ENCODE measurements at places on chromosomes 5 and 9.

- DNase-seq: no peak
These were observed 41.3 kb downstream of the ZNF474 start for GRCh38 chr5:122170620-122171019.

DNA sequence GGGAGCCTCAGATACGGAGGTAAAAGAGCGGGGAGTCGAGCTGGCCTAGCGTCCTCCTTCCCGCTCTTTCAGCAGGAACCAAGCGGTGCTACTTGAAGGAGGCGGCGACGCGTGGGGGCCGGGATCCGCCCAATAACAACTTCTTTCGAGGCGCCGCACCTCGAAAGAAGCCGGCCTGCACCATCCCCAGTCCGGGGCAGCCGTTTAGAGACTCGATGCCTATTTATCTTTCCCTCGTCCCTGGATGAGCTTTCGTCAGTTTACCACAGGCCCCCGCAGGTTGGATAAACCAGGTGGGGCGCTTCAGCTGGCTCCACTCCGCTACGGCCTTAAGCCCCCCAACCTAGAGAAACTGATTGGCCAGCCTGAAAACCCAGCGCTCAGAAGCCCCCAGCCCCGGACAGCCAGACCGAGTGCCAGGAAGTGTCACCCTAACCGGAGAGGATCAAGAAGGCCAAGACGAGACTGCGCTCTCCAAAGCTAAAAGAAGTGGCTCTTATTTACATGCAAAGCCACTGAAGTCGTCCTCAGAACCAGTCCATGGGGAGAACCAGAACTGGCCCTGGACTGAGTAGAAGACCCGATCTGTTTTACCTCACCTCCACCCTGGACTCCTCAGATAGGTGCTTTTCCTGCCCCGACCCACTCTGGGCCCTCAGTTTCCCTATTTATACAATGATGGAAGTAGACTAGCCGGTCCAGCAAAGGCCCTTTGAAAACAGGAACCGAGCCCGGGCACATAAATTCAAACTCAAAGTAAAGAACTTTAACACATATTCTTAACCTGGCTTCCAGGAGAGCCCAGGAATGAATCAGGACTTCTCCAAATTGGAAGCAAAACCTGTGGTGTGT lies 1.4 kb downstream of the HAND1 start:
- no peak for DNase-seq

DNA sequence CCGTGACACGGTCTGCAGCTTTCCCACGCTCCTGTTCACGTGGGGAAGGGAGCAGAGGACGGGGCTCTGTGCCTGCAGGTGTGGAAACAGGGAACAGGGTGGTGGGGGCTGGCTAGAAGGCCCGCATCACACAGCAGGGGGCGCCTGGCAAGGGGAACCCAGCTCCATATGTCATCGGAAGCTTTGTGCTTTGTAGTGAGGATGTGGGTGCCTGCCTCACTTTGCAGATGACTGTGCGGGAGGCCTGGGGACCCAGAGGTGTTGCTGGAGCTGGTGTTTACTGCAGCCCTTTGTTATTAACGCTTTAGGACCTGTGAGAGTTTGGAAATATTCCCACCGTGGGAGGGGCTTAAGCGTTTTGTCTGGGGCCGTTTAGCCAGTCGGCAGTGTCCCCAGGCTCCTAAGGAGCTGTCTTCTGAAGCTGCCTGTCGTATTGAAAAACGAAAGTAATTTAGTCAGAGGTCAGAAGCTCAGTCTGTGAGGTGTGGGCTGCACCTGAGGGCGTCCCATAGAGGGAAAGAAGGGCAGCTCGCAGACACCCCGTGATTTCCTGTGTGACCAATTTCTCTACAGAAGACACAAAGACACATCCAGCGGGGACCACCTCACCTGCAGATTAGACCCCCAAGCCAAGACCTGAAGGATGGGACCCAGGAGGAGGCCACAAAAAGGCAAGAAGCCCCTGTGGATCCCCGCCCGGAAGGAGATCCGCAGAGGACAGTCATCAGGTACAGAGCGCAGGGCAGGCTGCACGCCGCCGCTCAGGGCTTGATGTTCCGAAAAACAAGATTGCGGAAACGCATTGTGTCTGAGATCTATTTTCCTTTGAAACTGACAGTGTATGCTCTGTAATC lies 9.1 kb downstream of the MAN1B1 start:
- no peak for DNase-seq

GRCh38 chr5:41735213-41735612 lies 135.0 kb downstream of the OXCT1 start:
- DNase-seq: no peak

DNA sequence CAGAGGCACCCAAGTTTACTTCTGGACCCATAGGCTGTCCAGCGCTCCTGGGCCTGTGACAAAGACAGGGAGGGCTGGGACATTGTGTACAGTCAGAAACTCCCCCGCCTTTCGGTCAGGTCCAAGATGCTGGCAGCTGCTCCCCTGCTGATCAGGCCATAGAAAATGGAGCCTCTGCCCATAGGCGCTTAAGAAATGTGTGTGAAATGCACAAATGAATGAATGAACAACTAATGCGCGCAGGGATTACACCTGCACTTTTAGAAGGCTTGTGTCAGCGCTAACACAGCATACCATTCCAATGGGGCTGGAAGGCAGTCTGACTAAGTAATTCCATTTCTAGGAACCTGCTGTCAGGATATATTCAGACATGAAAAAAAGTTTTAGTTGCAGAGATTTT lies 16.3 kb downstream of the PTPN3 start:
- DNase-seq: no peak

DNA sequence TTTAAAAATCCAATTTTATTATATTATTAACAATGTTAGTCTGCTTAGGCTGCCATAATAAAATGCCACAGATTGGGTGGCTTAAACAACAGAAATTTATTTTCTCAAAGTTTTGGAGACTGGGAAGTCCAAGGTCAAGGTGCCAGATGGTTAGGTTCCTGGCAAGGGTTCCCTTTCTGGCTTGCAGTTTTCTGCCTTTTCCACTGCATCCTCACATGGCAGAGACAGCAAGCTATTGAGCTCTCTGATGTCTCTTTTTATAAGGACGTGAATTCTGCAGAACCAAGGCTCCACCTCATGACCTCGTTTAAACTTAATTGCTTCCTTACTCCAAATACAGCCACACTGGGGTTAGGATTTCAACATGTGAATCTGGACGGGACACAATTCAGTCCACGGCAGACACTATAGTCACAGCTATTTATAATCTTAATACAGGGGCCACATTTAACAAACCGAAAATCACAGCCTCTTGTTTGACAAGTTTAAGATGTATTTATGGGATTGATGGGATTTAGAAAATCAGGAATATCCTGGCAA lies 174.9 kb upstream of the PUM3 start:
- no peak for DNase-seq

- no peak for DNase-seq
These were observed 1.3 kb downstream of the TCF7 start for GRCh38 chr5:134115806-134116175.

GRCh38 chr9:135488013-135488330 lies 8.4 kb downstream of the PPP1R26 start:
- DNase-seq: no peak

GRCh38 chr5:176723440-176723839 lies 76.2 kb downstream of the TSPAN17 start:
- DNase-seq: no peak

DNA sequence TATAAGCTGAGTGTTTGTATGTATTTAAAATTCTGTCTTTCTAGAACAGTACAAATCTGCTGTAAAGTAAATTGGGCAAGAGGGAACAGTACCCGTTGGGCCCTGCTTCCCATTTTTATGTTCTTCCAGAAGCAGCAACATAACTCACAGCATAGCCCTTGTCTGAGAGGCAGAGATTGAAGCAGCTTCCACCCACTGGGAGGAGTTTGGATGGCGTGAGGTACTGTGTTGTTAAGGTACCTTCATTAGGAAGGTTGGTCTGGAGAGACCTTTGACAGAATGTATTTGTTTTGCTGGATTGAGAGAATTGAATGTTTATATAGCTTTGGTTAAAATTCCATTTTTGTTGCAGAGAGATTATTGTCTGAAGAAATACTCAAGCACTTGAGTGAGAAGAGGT lies 24.8 kb downstream of the RAI14 start:
- no peak for DNase-seq

- DNase-seq: no peak
These were observed 769.7 kb downstream of the TAF11L14 start for GRCh38 chr5:18403941-18404438.

DNA sequence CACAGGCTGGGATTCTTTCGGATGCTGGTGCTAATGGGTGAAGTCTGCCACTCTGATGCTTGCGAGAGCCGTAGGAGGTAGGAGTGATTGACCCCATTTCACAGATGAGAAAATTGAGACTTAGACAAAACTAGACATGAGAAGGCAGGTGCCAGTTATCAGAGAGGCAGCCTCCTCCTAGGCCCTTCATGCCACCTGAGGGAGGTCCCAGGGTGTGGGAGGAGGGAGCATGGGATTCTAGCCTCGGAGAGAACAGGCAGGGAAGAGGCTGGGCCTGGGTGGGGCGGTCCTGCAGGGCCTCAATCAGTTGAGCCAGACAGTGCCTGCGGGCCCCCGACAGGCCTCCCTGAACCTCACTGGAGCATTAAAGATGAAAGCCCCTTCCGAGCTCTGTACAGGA lies 112.4 kb downstream of the COL23A1 start:
- DNase-seq: no peak

- peak; percentile 80 for DNase-seq
These were observed 2308.8 kb upstream of the ACO1 start for GRCh38 chr9:30075451-30076199.

DNA sequence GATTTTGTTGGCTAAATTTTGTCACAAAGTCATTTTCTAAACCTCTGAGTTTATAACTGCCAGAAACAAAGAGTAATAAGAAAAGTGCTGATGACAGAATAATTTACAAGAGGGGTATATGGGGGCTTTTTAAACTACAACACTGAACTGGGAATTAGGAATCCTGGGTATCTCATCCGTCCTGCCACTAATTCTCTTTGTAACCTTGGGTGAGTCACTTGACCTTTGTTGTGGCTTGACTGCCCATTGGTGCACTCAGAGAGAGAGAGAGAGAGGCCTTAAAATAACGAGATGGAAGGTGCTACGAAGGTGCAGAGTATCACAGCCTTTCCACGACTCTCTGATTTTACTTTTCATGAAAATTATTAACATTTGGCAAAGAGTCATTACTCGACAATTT lies 130.3 kb upstream of the CNTLN start:
- DNase-seq: no peak

GRCh38 chr9:92406477-92406876 lies 2.1 kb upstream of the OGN start:
- DNase-seq: no peak

GRCh38 chr9:134306636-134307600 lies 19.3 kb upstream of the RXRA start:
- DNase-seq: peak; percentile 40

DNA sequence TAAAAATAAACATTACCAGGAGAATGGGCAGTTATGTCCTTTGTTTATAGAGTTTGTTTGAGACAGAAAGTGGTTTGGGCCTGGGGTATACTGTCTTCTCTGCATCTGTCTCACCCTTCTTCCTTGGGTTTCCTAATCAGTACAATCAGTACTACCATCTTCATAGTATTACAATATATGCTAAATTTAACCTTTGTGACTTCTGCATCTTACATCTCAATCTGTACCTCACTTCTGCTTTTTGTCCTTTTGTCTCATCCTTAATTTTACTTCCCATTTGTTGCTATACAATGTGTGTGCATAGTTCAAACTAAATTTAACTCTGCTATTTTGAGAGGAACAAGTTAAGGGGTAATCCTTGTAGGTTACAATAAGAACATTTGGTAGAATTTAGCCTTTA lies 19.6 kb downstream of the FBXO38 start:
- no peak for DNase-seq

- DNase-seq: no peak
These were observed 145.5 kb upstream of the MAP3K1 start for GRCh38 chr5:56669534-56670483.

- no peak for DNase-seq
These were observed 346.5 kb downstream of the SPOCK1 start for GRCh38 chr5:137152616-137153015.

- DNase-seq: no peak
These were observed 8.0 kb downstream of the TGFBR1 start for GRCh38 chr9:99112750-99113413.

DNA sequence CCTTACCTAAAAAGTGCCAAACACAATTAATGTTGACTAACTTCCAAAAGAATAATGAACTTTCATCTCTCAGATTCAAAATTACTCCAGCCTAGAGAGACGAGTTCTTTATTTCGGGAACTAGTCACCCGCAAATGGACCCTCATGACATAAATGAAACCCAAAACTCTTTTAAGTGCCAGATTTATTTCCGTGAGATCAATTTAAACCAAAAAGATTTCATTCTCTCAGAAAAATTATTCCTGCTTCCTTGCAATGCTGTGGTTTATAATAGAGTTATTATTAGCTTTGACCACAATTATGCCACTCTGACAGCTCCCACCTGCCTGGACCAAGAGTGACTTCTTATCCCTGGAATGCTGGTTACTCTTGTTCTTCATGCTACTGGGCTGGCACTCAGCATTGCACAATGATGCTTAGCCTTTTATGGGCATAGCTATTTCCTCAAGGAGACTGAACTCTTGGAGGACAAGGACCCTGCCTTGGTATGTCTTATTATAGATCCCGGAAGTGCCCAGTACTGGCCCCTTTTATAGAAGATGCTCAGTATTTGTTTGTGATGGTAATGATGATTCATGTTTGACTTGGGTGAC lies 183.5 kb downstream of the SNX18 start:
- peak; percentile 77 for DNase-seq

GRCh38 chr5:15124871-15125568 lies 253.4 kb upstream of the ANKH start:
- DNase-seq: no peak

- no peak for DNase-seq
These were observed 102.1 kb downstream of the LURAP1L start for GRCh38 chr9:12876872-12877271.

GRCh38 chr9:3956081-3956671 lies 343.7 kb downstream of the GLIS3 start:
- no peak for DNase-seq

DNA sequence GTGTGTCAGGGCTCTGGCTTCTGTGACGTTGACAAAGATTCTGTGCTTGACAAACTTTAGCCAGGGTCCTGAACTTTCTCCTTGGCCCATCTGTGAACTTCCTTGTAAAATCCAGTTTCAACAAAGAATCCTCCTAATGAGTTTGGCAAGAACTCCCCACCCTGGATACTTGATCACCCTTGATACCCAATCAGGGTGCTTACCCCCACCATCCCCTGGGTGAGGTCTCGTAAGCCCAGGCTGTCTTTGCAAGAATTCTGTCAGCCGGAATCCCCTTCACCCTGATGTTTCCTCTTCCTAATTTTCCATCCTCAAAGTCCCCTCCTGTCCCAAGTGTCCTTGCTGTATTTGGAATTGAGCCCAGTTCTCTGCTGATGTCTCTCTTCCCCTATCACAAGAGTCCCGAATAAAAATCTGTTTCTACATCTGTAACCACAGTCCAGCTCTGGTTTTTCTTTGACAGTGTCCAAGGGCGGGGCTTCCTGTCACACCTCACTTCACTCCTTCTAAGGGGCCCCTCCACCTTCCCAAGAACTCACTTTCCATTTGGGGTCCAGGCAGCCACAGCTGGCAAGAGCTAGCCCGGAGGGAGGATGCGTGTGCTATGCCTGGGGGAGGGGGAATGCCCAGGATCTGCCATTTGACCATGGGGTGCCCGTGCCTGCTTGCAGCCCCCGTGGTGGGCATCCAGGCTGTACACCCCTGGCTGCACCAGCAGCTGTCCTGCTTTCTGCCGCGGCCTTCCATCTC lies 2.7 kb upstream of the CARD19 start:
- DNase-seq: peak; percentile 37
